ENCODE measurements at places on chromosomes 7 and 10. TPM values are rescaled to one million over a fixed set of nuclear protein-coding genes. Genes with fewer than 3 reads are reported as not detected.
A peak's percentile ranks its signal among the peaks of the same experiment; 100 is the strongest.

- no peak overlapping the region for H3K27ac ChIP-seq
- no peaks in the 10 kb centered on the region for H3K4me1 ChIP-seq
- no peaks in the 10 kb centered on the region for H3K36me3 ChIP-seq
- DNase-seq, result no peak
- H3K4me3 ChIP-seq, result no peak overlapping the region
- no peaks in the 10 kb centered on the region for H3K27me3 ChIP-seq
These were observed 295.4 kb upstream of the NPSR1 start for GRCh38 chr7:34362621-34363020.

- H3K4me3 ChIP-seq, result no peak overlapping the region
- H3K27me3 ChIP-seq, result no peaks in the 10 kb centered on the region
- DNase-seq, result no peak
- H3K4me1 ChIP-seq, result no peaks in the 10 kb centered on the region
- no peak overlapping the region for H3K27ac ChIP-seq
- H3K36me3 ChIP-seq, result peaks cover 22% of the 10 kb centered on the region
These were observed 36.2 kb upstream of the EFCAB10 start for GRCh38 chr7:105617280-105618015.

GRCh38 chr10:31617133-31617532 lies 298.1 kb downstream of the ZEB1 start:
- H3K27ac ChIP-seq, result no peak overlapping the region
- DNase-seq, result no peak
- no peaks in the 10 kb centered on the region for H3K27me3 ChIP-seq
- H3K4me1 ChIP-seq, result peaks cover 12% of the 10 kb centered on the region
- H3K4me3 ChIP-seq, result no peak overlapping the region

DNA sequence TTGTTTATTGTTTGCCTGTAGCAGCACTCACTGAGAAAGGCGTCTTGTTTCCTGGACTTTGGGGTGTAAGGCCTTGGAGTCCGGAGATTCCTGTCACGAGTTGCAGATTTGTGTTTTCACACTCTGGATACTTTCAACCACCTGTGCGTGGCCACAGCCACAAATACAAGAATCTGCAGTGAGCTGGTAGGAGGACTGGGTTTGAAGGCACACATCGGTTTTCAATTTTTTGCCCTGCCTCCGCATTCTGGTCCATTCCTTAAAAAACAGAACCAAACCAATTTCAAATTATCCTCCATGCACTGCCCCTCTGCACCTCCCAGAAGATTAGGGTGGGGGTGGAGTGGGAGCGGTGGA lies 619 bp downstream of the EXOC4 start:
- no peaks in the 10 kb centered on the region for H3K4me1 ChIP-seq
- H3K36me3 ChIP-seq, result no peaks in the 10 kb centered on the region
- peak; percentile 10 for DNase-seq
- peak overlapping the region; percentile 91 for H3K27ac ChIP-seq
- H3K4me3 ChIP-seq, result peak overlapping the region; percentile 84

- H3K4me3 ChIP-seq, result no peak overlapping the region
- no peaks in the 10 kb centered on the region for H3K27me3 ChIP-seq
- no peaks in the 10 kb centered on the region for H3K4me1 ChIP-seq
- H3K36me3 ChIP-seq, result no peaks in the 10 kb centered on the region
- no peak for DNase-seq
These were observed 362.9 kb downstream of the GFRA1 start for GRCh38 chr10:115909962-115910731.

GRCh38 chr7:105830405-105831301 lies 45.7 kb downstream of the ATXN7L1 start:
- no peak overlapping the region for H3K4me3 ChIP-seq
- peak; percentile 98 for DNase-seq
- H3K4me1 ChIP-seq, result peaks cover 28% of the 10 kb centered on the region
- H3K27ac ChIP-seq, result peak overlapping the region; percentile 92
- no peaks in the 10 kb centered on the region for H3K36me3 ChIP-seq

The CRHR2 gene
- polyA plus RNA-seq, result not detected

The FKBP9 gene
- polyA plus RNA-seq, result 126 TPM

The CFAP58 gene
- 0.57 TPM for polyA plus RNA-seq

The ASB10 gene
- polyA plus RNA-seq, result not detected
